ENCODE measurements at places on chromosomes 6 and 20.

DNA sequence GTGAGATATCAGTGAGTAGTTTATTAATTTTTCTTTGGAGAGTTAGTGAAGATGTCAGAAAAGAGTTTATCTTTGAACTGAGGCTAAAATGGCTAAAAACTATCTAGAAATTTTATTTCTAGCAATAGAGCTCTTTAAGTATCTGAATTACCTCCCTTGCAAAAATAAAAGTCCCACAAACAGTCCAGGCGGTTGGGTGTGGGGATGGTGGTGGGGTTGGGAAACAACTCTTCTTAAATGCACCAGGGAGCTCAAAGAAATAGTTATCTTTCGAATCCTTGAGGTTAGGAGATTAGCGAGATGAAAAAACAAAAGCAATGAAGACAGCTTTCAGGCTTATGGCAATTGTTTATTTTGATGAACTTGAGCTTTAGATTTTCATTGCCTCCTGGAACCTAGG, 1299.1 kb upstream of the ADGRB3 start:
- no peak for DNase-seq

DNA sequence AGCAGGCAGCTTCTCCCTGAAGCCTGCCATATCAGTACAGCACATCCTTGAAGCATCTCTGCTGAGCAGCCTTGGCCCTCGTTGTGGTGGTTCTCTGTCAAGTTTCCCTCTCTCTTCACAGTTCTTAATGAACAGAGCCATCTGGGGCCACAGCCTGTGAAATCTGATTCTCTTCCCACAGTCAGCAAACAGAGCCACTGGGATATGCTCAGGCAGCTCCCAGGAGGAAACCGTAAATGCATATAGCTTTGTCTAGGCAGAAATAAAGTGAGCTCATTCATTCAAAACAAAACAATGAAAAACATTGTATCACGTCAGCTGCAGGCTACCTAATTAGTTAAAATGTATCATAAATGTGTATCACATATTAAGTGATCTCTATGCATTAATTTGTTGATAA, 80.3 kb downstream of the TBC1D7 start:
- DNase-seq: no peak

GRCh38 chr6:108435391-108435790, 125.3 kb upstream of the FOXO3 start:
- DNase-seq: no peak

GRCh38 chr6:90095788-90096187, 200.9 kb downstream of the BACH2 start:
- no peak for DNase-seq

DNA sequence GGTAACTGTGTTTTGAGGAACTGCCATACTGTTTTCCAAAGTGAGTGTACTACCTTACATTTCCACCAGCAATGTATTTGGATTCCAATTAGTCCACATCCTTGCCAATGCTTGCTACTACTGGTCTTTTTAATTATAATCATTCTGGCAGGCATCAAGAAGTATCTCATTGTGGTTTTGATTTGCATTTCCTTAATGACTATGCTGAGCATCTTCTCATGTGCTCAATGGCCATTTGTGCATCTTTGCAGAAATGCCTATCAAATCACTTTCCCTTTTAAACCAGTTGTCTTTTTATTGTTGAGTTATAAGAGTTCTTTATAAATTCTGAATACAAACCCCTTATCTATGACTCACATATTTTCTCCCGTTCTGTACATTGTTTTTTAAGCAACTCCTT, 75.9 kb downstream of the ATG5 start:
- DNase-seq: no peak

DNA sequence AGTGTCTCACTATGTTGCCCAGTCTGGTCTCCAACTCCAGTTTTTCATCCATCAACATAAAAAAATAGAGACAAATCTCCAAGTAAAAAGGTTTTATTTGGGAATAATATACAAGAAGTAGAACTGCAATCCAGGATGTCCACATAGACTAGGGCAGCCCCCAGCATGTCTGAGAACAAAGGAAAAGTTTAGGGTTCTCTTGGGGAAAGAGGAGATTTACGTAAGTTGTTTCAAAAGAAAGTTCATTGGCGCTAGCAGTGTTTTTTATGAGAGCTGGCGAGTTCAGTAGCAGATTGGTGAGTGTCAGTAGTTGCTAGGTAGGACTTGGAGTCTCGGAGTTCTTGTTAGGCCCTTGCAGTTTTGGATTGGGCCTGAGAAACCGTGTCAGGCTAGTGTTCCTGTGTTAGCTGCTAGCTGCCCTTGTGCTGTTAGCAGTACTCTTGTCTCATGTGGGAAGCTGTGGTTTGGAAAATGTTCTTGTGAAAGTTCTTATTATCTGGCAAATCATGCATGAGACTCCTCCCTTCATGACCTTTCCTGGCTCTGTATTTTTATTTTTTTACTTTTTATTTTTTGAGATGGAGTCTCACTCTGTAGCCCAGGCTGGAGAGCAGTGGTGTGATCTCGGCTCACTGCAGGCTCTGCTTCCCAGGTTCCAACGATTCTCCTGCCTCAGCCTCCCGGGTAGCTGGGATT, 24.7 kb downstream of the TTLL9 start:
- peak; percentile 34 for DNase-seq

DNA sequence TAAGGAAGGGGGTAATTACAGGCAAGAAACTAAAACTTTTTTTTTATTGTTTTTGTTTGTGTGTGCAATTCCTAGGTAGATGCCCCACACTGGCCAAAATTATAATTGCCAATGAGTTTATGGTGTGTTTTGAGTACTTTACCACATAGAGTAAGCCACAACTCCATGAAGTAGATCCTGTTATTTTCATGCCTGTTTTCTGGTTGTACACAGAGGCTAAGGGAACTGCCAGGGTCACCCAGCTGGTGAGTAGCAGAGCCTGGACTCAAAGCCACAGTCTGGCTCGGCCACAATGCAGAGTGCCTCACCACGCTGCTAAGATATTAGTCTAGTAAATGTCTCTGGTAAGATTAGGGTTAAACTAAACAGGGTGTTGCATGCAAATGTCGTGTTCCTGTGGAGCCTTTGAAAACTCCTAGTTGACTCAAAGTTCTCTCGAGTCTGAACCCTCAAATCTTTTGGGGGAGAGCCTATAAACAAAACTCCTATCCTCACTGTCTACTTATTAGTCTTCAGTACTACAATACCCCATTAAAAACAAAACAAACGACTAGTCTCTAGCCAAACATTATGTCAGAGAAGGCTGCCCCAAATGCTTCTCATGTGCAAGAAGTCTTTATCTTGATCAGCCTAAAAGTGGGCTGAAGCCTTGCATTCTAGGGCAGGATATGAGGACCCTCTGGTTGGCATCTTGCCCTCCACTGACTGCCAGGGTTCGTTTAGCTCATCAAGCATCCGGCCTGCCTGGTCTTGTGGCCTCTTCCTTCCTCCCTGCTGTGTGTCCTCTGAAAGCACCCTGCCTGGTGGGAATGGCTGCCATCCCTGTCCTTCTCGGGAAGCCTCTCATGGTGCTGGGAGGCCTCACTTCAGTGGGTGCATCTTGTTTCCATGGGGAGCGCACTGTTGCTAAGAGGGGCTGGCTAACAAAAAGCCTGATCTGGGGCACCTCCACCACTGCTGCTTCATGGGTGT, 4.2 kb downstream of the DUSP22 start:
- no peak for DNase-seq

DNA sequence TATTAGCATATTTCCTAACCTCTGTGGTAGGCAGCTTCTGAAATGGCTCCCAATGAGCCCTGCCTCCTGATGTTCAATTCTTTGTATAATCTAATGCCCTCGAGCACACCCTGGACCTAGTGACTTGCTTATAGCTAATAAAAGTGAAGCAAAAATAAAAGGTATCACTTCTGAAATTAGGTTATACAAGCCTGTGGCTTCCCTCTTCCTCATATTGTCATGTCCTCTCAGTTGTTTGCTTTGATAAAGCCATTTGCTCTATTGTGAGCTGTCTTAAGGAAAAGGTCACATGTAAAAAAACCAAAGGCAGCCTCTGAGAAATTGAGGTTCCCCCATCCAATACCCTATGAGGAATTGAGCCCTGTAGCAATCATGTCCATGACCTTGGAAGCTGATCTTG, 442.1 kb upstream of the ADGRB3 start:
- no peak for DNase-seq

- no peak for DNase-seq
Observed at GRCh38 chr6:161301338-161301737, 27.5 kb upstream of the AGPAT4 start.

DNA sequence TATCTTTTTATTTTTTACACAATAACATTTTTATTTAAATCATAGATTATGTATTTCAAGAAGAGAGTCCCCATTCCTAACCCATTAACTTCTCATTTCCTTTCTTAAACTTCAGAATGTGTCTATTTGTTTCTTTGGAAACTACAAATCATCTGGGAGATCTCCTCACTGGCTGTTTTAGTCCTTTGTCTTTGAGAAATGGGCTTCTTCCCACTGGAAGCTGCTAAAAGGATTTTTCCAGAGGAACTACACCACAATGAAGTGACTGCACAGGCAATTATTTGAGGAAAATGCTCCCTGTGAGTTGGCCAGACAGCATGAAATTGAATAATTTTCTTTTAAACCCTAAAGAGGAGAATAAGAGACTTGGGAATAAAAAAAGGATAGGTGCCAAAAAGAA, 119.1 kb downstream of the TENT5A start:
- DNase-seq: no peak

DNA sequence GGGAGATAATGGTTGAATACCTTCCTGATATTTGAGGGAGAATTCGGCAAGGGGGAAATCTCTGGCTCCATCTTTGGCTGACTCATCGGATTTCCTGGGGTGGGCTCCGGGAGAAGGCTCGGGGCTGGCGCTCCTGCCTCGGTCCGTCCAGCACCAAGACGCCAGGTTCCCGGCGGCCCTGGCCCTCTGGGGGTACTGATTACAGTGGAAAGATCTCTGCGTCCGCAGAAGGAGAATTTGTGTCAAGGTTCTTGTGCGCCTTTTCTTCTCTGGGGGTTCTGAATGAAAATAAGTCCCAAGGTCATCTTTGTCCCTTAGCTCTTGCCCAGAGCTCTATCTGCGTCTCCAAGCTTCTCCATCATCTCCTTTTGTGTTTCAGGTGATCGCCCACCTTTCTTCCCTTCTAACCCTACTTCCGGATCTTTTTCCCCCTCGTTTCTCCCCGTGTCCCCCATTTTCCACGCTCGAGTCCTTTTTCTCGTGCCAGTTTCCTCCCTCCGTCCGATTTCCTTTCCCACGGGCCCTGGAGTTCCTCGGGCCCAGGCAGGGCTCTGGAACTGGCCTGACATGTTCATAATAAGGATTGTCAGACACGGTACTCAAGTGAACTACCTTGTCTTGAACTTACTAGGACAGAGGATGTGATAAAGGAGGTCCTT, 11.6 kb downstream of the NRN1 start:
- DNase-seq: no peak

DNA sequence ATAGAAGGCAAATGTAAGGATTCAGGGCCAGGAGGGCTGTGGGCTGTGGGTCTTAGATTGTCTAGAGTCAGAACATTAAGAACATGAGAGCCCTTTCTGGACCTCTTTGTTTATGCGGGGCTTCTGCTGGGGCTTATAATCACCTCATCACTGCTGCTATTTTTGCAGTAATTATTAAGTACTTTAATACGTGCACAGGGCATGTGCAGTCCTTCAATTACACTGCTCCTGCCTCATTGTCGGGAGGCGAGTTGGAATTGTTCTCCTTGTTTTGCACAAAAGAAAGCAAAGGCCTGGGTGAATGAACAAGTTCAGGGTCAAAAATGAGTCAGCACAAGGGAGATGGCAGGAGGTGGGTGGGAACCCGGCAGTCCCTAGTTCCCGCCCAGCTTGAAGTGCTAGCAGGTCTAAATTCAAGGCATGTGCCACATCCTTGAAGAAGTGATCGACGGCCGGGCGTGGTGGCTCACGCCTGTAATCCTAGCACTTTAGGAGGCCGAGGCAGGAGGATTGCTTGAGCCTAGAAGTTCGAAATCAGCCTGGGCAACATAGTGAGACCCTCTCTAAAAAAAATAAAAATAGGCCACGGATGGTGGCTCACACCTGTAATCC, 34.4 kb upstream of the PTPN1 start:
- DNase-seq: peak; percentile 62

- no peak for DNase-seq
Observed at GRCh38 chr6:40848038-40848437, 191.0 kb downstream of the UNC5CL start.

DNA sequence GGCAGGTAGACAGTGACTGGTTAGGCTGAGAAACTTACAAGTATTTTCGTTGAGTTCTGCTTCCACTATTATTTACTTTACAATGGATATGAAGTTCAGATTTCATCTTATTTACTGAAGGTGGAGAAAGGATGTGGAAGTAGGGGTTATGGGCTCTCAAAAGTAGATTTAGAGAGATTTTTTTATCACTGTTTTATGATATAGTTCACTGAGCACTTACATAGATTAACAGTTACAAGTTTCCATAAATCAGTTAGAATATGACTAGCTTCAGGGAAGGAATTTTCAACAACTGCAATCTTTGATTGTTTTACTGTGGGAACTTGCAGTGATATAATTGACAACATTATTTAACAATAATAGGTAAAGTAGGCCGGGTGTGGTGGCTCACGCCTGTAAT, 7.2 kb upstream of the TRMT11 start:
- DNase-seq: no peak

DNA sequence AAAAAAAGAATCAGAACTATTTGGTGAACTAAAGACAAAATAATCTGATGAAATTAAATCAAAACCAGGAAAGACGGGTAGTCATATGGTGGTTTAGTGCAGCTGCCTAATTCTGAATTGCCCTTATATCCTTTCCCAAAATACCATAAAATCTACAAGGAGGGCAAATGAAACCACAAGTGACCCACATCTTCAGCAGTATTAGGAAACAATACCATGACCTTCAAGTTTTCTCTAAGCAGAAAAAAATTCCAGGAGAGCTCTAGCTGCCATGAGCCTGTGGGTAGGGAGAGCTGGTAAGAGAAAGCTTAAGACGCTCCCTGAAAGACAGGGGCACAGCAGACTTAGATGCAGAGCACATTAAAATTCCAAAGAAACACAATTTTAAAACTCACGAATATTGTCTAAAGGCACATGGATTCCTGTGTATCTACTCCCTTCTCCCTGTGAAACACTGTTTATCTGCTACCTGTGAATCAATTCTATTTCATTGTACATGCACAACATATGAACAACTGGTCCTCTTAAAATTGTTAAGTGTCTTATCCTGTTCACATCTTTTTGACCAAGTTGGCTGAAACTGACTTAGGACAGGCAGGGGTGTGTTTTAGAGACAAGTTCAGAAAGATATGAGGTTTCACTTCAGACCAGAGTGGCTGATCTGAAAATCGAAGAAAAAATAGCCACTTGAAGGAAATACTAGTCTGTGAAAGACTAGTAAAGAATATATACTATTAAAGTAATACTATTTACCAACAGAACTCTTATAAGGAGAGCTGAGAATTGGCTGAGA, 153.6 kb upstream of the SHLD1 start:
- DNase-seq: no peak

DNA sequence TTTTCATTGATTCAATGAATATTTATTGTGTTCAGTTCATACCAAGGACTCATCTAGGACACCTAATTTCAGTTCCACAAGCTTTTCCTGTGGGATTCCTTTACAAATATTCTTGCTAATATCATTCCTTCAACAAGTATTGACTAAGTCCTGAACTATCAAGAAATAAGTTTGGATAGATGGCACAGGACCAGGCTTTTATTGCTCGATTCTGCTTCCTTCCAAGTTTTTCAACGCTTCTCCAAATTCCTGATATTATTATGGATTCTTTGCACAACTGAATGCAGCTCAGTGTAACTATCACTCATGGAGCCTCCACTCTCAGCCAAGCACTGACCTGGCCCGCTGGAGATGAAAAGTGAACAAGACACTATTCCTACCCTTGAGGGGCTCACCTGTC, 32.7 kb upstream of the COL21A1 start:
- no peak for DNase-seq

Data from kidney tubule cell (primary cell).